Melanocyte of skin (primary cell): ENCODE measurements at places on chromosomes 4 and X. TPM values are rescaled to one million over a fixed set of nuclear protein-coding genes. Genes with fewer than 3 reads are reported as not detected.

The NEUROG2 gene
- total RNA-seq, result not detected in 2 replicates

The AMBN gene
- not detected in 2 replicates for total RNA-seq

The PABPC1L2B gene
- not detected in 2 replicates for total RNA-seq

The POU3F4 gene
- total RNA-seq, result not detected in 2 replicates

The TIGD2 gene
- 9.0 and 13.0 TPM in 2 replicates for total RNA-seq

The HTRA3 gene
- 0.34 and 0.36 TPM in 2 replicates for total RNA-seq
